ENCODE measurements at places on chromosomes 11 and 22.

GRCh38 chr11:110308071-110308470 is 11.7 kb upstream of the RDX start:
- DNase-seq, result no peak

DNA sequence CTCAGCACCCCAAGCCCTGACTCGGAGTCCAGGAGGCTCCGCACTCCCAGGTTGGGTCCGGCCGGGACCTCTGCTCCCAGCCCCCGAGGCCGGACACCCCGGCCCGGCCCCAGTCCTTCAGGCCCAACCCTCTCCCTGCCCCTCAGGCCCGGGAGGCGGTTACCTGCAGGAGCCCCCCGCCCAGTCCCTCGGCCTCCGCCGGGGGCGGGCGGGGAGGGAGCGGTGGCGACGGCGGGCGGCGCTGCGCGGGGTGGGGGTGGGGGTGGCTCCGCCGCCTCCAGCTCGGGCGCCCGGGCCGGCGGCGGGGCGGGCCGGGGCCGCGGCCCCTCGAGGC is 310 bp downstream of the TCF20 start:
- peak; percentile 57 for DNase-seq

GRCh38 chr22:39893526-39893925 is at the start of gene ENTHD1:
ENTHD1 (minus strand) TSS chr22:39893760; CDS start chr22:39887748, 6,012 bp downstream.
- no peak for DNase-seq

GRCh38 chr11:3120071-3120792 is 44.9 kb downstream of the OSBPL5 start:
- no peak for DNase-seq

All from WERI-Rb-1 (cell line).